Forelimb muscle (tissue), 1 donor: ENCODE measurements at places on chromosomes 16 and 17. TPM values are rescaled to one million over a fixed set of nuclear protein-coding genes. Genes with fewer than 3 reads are reported as not detected.

GRCh38 chr16:22969567-22969966 is 155.6 kb downstream of the HS3ST2 start:
- no peak for DNase-seq

GRCh38 chr17:42389135-42389417 is 834 bp upstream of the STAT3 start:
- DNase-seq, result no peak

DNA sequence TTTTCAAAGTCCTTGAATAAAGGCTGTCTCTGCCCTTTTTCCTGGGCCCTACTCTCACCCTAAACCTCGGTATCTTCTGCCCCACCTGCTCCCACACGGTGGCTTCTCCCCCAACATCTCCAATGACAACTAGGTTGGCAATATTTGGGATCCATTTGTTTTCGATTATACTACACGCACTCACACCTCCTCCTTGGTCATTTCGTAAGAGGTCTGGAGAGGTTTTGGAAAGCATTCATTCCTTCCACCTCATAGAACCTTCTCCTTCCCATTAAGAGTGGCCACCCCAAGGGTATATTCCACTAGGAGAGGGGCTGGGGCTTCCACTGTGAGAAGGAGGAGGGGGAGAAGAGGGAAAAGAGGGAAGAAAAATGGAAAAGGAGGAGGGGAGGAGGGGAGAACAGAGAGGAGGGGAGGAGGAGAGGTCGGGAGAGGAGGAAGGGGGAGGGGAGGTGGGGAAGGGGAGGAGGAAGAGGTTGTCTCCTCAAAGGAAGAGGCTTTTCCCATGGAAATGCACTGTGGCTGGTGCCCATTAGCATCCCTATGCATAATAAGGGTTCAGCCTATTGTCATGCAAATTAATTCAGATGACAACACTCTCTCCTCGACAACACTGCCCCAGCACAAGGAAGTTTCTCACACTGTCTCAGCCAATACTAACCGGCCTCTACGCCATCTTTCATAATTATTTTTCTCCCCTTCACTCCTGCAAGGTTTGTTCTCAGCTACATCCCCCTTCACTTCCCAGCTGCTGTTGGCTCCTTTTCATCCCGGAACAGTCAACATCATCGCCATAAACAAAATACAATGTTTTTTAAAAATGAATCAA is 30.0 kb downstream of the SOX9 start:
- no peak for DNase-seq

DNA sequence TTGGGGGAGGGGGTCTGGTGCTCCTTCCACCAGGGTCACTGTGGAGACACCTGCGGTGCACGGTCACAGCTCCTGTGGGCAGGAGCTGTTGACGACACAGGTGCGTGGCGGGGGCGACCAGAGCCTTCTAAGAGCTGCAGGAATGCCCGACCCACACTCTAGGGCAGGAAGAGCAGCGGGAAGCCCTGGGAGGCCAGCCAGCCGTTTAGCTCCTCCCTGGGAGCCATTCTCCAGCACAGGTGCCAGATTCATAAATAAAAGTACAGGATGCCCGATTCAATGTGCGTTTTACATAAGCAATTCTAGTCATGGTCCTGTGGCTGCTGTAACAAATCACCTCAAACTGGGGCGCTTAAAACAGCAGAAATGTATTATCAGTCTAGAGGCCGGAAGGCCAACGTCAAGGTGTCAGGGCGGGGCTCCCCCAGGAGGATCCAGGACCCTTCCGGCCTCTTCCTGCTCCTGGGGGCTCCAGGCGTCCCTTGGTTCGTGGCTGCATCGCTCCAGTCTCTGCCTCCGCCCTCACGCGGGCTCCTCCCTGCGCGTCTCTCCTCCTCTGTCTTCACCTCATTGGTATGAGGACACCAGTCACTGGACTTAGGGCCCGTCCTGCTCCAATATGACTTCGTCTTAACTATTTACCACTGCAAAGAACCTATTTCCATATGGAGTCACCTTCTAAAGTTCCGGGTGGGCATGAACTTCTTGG is 155.4 kb downstream of the FOXL1 start:
- DNase-seq, result no peak

- no peak for DNase-seq
These were observed 27.6 kb downstream of the CCDC40 start for GRCh38 chr17:80063830-80064585.

- no peak for DNase-seq
These were observed 136.2 kb upstream of the SALL1 start for GRCh38 chr16:51287121-51287755.

The TBC1D3C gene
- polyA plus RNA-seq, result not detected

The TMED6 gene
- 1.5 TPM for polyA plus RNA-seq
